Naive thymus-derived CD4-positive, alpha-beta T cell (primary cell): ENCODE measurements at places on chromosomes 11 and 22.

GRCh38 chr11:117521974-117522373, 194.3 kb downstream of the CEP164 start:
- DNase-seq: no peak

DNA sequence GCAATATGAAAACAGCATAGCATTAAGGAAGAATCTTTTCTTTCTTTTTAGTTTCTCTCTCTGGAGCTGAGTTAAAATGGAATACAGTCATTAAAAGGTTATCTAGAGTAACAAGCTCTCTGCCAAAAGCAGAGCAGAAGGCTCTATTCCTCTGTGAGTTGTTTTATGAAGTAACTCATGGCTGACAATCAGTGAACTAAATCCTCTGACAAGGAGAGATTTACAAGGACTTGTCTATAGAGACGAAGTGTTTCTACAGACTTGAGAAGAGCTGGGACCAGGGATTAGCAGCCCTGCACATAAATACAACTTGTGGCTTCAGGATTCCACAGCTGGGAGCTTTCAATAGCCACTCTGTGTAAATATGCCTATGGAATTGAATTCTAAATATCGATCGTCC, 192.5 kb upstream of the RAG2 start:
- DNase-seq: no peak

GRCh38 chr11:2748061-2748813, 48.4 kb upstream of the KCNQ1OT1 start:
- DNase-seq: no peak

DNA sequence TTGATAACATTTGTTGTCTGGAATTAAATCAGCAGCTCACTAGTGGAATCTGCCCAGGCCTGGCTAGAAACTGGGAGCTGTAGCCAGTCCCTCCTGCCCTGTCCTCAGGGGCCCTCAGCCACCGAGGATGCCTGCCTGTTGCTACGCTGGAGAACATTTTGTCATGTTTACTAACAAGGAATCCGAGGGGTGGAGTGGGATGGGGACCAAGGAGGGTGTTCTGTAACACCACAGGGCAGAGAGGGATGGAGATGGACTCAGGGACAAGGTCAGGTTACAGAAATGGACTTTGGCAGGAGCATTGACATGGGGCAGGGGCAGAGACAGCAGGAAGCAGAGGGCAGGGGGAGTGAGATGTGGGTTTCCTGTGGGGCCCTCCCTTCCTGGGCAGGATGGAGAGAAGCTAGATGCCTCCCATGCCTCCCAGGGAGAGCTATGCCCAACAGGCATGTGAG, 45.8 kb upstream of the AMPD3 start:
- no peak for DNase-seq

DNA sequence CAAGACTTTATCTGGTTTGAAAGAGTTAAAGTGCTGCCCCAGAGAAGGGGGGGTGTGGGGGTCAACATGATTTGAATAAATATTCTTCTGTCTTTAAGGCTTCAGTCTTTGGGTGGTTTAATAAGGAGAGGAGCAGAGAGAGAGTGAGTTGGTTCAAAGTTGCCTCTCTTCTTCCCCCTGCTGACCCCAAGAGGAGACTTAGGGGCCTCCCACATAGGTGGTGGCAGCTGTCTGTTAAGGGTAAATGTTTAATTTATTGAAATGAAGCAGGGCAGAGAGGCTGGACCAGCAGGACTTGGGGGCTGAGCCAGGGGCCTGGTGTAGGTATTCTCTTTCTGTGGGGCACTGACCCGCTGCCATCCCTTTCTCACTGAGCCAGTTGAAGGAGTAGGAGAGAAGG, 5.5 kb downstream of the POU2F3 start:
- DNase-seq: no peak

- DNase-seq: no peak
Measured at GRCh38 chr11:17375547-17375946, 12.9 kb downstream of the KCNJ11 start.

DNA sequence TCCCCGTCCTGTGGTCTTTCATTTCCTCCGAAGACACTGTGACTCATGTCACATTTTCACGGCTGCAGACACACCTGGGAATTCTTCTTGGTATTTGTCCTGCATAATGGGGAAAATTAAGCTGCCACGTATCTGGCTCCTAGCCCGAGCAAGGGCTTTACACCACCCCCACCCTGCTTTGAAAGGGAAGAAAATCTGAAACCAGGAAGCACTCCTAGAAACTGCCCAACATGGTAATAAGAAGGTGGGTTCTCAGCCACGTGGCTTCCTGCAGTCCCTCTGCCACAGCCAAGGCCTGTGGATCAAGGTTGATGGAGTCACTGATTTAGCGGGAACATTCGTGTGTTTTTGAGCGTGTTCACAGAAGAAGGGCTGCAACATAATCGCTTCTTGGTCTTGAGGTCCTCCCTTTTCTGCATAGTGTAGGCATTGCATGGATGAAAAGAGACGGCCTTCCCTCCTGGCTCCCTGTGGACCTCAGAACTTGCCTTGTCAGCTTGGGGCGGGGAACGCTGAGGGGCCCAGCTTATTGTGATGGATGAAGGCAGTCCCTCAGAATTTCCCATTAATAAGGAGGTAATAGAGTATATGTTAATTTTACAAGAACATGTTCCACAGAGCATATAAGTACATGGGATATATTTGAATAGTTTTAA, 292.0 kb downstream of the NTM start:
- no peak for DNase-seq
